Activated CD4-positive, alpha-beta T cell treated with anti-CD3 and anti-CD28 coated beads, Interleukin-2, amount 50 U/mL, for 1 hour (primary cell): ENCODE measurements at places on chromosomes 2 and 18.

- no peak for DNase-seq
These were observed 1885.4 kb upstream of the CELF4 start for GRCh38 chr18:39450958-39451357.

GRCh38 chr2:200695191-200695590 is 109.4 kb downstream of the AOX1 start:
- no peak for DNase-seq

DNA sequence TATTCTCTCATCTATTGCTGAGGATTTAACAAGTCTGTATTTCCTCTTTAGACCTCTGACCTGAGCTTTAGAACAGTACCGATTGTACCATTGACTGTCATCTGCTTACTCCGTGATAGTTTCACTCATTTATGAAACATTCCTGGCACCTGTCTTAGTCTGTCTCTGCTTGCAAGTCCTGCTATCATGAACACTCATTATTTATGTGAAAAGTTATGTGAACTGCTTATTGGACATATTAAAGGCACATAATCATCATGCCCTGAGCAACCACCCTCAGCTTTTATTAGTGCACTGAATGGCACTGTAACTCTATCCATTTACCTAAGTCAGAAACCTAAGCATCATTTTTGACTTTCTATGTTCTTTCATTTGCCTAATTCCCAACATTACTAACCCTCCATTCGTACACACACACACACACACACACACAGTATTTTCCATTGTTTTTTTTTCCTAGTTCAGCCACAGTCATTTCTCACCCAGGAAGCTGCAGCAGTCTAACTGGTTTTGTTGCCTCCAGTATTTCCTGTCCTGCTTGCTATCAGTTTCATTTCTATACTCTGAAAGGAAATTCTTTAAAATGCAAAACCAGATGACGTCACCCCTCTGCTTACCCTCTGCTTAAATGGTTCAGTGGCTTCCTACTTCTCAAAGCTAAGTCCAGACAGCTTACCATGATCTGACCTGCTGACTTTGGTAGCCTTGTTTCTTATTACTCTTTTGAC is 146.1 kb downstream of the HAUS1 start:
- DNase-seq = peak; percentile 22

- no peak for DNase-seq
These were observed 221.6 kb downstream of the LPIN1 start for GRCh38 chr2:11967946-11968465.

- DNase-seq = no peak
These were observed 89.7 kb upstream of the TTC39C start for GRCh38 chr18:23924813-23925212.

GRCh38 chr2:41482659-41483058 is 565.2 kb upstream of the PKDCC start:
- DNase-seq = no peak

- DNase-seq = no peak
These were observed 14.1 kb upstream of the EML6 start for GRCh38 chr2:54709336-54709809.

- DNase-seq = no peak
These were observed 4.6 kb upstream of the D2HGDH start for GRCh38 chr2:241729868-241730267.

GRCh38 chr2:177239932-177240630 is 24.4 kb downstream of the NFE2L2 start:
- no peak for DNase-seq

DNA sequence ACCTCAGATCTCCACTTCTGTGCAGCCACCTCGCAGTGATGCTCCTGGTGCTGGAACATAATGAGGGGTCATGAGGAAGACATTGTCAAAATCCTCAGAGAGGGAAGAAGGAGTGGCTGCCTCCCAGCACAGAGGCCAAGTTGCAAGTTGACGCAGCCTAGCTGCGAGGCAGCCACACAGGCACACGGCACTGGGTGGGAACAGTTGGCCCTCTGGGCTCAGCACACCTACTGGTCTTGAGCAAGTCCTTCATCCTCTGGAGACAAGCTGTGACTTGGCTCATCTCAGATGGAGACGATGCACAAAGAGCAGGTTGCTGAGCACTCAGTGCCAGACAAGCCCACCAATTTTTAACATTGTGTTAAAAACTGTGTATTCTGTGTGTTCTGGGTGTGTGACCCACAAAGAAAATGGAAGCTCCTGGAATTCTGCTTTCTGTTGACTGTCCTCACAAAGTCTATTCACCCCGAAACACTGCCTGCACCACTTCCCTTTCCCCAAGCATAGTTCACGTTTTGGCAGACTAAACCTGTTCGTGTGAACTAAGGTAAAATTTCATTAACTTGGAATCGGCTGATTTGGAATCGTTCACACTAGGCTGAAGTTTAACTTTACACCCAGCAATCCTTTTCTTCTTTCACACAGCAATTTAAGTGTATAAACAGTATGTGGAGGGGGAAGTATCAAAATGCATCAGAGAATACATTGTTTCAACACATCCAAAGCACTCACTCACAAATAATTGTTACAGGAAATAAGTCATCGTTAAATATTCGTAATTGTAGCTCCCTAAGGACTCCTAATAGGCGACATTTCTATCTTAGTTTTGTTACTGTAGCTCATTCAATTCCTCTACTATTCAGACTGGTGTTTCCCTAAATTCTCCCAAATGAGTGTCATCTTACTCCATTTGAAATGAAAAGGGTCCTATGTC is 266.6 kb upstream of the ID2 start:
- DNase-seq = no peak
